ENCODE measurements at places on chromosomes 3 and 15.

GRCh38 chr3:119595639-119596334, 1.9 kb upstream of the PLA1A start:
- DNase-seq = no peak

GRCh38 chr3:193196746-193197145, 44.3 kb upstream of the PLAAT1 start:
- no peak for DNase-seq

DNA sequence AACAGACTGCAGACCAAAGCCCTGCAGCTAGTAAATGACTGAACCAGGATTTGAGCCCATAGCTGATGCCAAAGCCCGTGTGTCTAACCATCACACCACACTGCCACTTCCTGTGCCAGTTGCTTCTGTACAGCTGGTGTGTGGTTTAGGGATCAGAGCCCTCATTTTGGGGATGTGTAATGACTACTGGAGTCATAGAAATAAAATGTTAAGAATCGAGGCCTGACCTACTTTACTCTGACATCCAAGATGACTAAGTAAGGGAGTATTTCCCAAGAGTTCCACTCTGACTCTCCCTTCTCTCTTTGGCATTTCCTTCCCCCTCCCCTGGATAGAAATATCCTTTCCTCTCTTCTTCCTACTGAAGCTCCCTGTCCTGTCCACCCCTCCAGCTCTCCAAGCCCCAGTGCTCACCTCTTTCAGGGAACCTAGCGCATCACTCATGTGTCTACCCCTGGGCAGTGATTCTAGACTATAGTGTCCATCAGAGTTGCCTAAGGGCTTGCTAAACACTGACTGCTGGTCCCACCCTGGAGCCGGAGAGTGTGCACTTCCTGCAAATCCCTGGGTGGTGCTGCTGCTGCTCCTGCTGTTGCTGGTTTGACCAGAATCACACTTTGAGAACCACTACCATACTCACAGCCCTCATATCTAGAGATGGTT, 53.8 kb downstream of the MGLL start:
- no peak for DNase-seq

GRCh38 chr3:148084931-148085330, 612.8 kb upstream of the AGTR1 start:
- no peak for DNase-seq

DNA sequence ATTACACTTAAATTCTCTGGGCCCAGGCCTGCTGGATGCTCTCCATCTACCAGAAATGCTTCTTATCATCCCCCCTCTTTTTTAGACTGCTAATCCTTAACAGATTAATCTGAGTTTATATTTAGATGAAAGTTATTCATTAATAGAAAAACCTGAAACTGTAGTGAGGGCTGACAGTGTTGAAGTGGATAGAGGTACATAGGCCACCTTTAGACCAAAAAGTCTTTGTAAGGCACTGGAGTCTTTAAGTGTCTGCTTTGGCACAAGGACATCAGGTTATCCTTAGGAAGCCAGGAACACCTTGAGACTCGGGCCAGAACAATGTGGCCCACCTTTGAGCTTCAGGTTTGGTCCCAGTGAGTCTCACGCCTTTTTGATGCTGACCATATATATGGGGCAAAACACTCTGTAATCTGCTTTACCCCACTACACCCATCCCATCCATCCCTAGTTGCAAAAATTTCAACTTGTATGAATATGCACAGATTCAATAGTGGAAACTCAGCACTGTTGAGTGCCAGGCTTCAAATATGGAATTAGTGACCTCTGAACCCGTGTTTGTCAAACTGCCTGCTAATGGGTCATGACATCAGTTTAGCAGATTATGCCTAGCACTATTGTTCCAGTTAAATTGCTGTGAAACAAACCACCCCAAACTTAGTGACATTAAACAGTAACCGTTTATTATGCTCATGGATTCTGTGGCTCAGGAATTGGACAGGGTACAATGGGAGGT, 44.0 kb downstream of the PDE8A start:
- DNase-seq = no peak

GRCh38 chr15:74128785-74129585, 1.4 kb upstream of the ISLR2 start:
- no peak for DNase-seq

DNA sequence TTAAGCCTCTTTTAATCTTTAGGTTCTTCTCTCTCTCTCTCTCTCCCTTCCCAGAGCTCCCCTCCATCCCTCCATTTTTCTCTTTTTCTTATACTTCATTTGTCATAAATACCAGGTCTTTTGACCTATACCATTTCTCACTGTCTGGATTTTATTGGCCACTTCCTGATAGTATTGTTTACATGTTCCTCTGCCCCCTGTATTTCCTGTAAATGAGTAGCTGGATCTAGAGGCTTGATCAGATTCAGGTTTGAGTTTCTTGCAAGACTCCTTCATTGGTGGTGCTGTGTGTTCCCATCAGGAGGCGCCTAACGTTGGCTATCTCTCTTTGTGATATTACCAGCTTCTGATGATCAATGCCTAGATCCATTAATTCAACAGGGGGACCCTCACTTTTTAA, 42.2 kb downstream of the DAPK2 start:
- no peak for DNase-seq

DNA sequence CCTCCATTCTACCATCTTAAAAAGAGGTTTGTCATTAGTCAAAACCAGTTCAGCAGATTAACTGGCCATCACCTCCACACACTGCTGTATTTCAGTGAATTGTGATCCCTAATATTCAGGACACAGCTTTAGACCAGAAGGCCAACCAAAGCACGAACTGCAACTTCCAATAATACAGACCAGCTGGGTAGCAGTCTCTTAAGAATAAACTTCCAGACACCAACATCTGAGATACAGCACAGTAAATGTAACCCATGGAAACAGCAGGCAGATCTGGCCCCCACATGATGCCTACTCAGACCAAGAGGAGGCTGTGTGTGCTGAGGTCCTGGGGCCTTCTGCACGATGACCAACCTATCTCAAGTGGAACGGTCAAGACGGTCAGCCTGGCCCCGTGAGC, 34.9 kb downstream of the SPATA12 start:
- no peak for DNase-seq

DNA sequence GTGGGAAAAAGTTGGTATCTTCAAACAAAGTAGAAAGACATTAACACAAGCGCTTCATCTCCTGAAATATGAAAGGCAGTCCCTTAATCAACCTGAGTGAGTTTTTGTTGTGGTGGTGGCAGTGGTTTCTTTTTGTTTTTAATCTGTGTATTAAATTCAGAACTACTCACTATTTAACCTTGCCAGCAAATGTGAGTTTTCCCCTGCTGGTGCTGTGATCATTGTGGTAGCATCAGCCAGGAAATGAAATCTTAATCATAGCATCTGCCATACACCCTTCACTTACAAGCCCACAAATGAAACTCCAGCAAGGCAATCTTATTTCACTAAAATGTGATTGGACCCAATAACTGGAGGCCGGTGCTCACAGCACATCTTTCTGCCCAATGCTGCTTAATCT, 229.7 kb downstream of the SHOX2 start:
- no peak for DNase-seq

- DNase-seq = no peak
These were observed 339.7 kb downstream of the CGGBP1 start for GRCh38 chr3:87719060-87719459.

DNA sequence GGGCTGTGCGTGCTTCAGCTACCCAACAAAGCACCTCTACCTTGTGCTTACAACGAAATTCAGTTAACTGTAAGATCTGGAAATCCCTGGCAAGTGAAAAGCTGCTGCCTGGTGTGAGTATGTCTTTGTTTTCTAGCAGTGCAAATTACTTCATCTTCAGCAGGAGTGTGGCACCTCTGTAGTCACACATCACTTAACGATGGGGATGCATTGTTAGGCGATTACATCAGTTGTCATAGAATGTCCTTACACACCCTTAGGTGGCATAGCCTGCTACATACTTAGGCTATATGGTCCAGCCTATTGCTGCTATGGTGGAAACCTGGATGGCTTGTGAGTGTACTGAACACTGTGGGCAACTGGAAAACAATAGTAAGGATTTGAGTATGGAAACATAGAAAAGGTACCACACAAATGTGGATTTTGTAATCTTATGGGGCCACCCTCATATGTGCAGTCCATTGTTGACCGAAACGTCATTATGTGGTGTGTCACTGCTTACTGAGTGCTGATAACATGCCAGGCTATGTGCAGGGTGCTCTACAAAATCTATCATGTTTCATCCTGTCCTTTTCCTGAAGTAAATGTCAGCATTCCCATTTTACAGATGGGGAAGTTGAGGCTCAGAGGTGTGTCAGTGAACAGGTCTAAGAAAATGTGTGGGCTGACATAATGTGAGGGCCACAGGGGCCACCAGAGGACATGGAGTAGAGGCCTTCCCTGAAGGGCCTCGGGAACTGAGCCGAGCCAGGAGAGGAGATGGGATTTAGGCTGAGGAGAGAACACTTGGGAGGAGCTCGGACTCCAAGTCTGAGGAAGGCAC, 173.5 kb downstream of the VGLL4 start:
- no peak for DNase-seq

- no peak for DNase-seq
These were observed 1.8 kb upstream of the SKOR1 start for GRCh38 chr15:67823314-67824196.

- DNase-seq = no peak
These were observed 12.9 kb downstream of the OR5AC2 start for GRCh38 chr3:98099848-98100247.

- no peak for DNase-seq
These were observed 6.8 kb downstream of the ALDH1A2 start for GRCh38 chr15:58058729-58059128.

GRCh38 chr3:66312039-66312438, 91.2 kb downstream of the SLC25A26 start:
- no peak for DNase-seq

GRCh38 chr3:127710155-127710941, 37.6 kb downstream of the ABTB1 start:
- no peak for DNase-seq

DNA sequence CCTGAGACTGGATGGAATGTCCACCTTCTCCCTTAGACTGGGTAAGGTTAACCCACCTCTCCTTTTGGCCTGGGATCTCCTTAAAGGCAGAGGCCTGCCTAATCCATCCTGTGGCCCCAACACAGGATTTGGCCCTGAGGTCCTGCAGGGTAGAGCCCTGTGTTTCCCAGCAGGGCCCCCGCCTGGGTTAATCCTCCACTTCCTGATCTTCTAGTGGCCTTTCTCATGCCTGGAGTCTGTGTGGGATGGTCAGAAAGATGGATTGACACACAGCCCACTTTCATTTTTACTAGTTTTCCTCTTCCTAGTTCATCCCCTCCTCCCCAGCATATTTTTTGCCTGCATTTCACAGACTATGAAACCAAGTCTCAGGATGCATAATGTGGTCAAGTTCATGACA, 48.9 kb upstream of the SLC6A6 start:
- no peak for DNase-seq

DNA sequence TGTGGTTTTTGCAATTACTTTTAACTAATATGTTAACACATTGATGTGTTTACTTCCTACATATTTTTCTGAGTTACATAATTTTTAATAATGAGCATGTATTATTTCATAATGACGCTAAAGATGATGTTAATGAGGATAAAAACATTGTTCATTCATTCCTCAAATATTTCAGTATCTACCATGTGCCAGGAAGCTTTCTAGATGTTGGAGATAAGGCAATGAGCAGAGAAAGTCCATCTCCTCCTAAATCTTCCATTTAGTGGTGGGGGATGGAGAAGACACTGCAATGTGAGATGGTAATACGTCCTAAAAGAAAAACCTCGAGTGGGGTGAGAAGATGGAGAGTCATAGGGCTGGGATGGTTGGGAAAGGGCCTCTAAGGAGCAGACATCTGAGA, 132.7 kb downstream of the MYLK start:
- DNase-seq = no peak

DNA sequence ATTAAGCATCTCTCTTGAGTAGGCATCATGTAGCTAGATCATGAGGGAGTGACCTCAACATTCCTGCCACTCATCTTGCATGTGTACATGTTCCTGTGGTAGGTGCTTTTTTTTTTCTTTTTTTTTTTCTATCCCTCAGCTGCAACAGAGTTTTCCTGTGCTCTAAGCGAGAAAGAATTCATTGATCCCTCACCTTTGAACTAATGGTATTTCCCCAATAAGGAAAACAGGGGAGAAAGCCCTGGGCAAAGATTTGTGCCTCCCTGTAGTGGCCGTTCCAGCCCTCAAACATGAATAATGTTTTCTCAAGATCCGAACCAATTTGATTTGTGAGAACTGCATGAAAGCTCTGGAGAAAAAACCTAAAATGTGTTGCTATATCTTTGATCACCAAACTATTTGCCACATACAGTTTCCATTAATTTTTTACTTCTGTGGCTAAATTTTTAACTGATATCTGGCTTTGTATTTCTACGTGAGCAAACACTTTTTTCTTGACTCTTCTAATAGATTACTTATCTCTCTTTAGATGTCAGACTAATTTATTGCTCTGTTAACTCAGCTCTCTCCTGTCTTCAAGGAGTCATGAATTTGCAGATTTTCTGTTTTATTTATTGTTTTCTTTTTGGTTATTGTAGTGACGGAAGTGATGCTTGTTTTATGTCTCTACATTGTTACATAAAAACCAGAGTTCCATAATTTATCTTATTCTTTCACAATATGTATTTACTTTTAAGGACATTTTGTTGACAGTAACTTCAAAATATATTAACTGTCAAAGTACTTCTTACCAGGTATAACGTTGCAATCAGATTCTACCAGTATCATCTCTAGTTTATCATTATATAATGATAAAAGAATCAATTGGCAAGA, 1396.5 kb downstream of the OTOL1 start:
- no peak for DNase-seq

- DNase-seq = no peak
These were observed 62.3 kb upstream of the IGF1R start for GRCh38 chr15:98586066-98586465.

DNA sequence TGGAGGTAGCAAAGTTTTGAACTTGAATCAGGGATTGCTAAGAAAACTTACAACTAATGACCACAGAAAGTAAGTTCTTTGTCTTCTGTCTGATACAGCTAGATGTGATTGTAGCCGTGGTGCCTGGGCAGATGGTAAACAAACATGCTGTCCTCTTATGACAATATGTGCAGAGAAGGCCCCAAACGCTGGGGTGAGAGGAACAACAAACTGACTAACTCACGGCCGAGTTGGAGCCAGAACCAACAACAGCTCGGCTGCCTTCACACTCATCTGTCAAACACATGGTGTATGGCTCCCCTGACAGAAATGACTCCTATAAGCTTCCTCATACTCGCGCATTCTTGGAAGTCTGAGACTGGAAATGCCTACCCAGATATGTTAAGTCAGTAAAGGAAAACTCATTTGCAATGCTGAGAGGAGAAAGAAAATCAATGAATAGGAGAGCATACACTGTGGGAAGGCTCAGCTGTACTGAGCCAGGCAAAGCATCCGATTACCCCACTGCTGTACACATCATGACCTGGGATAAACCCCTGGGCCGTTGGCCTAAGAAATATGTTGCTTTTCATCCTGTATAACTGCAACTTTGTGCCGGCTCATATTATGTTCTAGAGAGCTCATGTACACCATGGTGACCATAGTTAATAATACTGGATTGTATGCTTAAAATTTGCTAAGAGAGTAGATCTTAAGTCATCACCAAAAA, 5.7 kb downstream of the THBS1 start:
- DNase-seq = no peak

- no peak for DNase-seq
These were observed 17.2 kb upstream of the TIMP4 start for GRCh38 chr3:12175844-12176453.

GRCh38 chr15:31235311-31236183, 91.1 kb upstream of the KLF13 start:
- DNase-seq = no peak

GRCh38 chr3:4233488-4233887, 69.7 kb upstream of the SETMAR start:
- DNase-seq = no peak

Measured in stimulated activated CD4-positive, alpha-beta T cell treated with anti-CD3 and anti-CD28 coated beads, Interleukin-2, amount 100 ng/mL, for 4 hours (primary cell).